ENCODE measurements at places on chromosomes 2 and 18.

DNA sequence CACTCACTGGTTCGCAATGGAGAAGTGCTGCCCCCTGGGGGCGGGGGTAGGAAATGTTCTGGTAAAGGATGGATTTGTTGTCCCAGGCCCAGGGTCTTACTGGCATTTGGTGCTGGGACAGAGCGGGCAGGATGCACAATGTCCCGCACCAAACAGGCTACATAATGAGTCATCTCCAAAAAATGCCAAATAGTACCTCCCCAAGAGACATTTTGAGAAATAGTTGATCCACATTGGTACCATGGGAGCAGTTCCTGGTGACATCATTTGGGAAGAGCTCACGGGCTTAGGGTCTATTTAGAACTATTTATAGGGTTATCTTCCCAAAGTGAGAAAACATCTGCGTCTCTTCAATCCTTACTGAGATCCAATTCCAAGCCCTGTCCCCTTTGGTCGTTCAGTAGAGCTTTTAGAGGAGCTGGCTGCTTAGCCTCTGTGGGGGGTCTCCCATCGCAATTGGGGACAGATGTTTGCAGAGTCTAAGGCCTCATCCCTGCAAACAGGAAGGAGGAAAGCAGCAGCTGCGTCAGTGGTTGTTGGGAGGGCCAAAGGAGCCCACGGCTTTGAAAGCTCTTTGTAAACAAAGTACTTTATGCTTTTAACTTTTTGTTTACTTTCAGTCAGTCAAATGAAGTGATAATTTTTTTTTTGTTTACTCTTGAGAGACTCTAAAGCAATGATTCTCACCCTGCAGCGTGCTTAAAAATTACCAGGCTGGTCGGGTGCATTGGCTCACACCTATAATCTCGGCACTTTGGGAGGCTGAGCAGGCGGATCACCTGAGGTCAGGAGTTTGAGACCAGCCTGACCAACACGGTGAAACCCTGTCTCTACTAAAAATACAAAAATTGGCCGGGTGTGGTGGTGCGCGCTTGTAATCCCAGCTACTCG lies 49.3 kb downstream of the GREB1 start:
- peak; percentile 74 for DNase-seq

DNA sequence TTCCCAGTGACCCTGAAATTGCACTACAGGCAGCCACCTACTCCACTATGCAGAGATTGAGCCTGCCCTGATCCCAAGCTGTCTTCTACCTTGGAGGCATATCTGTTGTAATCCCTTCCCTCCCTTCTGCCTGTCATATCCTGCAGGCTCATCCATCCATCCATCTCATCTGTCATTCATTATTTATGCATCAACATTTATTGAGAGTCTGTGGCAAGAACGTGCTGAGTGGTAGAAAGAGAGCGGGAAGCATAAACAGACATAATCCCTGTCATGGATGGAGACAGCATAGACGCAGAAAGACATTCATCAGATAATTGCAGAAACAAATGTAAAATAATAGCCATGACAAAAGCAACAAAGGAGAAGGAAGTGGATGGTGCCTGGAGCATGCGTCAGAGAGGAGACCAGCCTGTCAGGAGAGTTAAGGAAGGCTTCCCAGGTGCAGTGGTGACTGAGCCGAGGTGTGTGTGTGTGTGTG lies 110.7 kb upstream of the STPG4 start:
- DNase-seq, result peak; percentile 40

- no peak for DNase-seq
These were observed 42.1 kb downstream of the HDLBP start for GRCh38 chr2:241273210-241274020.

- DNase-seq, result peak; percentile 69
These were observed 27.1 kb upstream of the ZC3H15 start for GRCh38 chr2:186459009-186459408.

DNA sequence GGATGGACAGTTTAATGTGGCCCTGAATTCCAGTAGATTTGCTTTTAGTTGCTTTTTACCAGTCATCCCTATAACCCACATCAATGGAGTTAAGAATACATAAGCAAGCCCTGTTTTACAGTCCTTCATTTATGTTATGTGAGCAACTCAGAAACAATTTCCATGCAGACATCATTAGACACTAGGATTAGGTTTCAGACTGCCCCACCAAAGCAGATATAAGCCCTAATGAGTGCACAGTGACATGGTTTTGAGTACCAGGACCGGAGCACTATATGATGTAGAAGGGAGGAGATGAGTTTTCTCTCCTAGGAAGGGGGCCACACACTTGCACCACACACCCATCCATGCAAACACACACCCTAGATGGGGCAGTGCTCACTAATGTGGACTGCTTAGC lies 15.5 kb downstream of the KCNS3 start:
- DNase-seq, result no peak

- no peak for DNase-seq
These were observed 44.2 kb upstream of the TAF1B start for GRCh38 chr2:9799011-9799596.

- DNase-seq, result peak; percentile 50
These were observed 483 bp downstream of the OSBPL6 start for GRCh38 chr2:178194600-178195389.

DNA sequence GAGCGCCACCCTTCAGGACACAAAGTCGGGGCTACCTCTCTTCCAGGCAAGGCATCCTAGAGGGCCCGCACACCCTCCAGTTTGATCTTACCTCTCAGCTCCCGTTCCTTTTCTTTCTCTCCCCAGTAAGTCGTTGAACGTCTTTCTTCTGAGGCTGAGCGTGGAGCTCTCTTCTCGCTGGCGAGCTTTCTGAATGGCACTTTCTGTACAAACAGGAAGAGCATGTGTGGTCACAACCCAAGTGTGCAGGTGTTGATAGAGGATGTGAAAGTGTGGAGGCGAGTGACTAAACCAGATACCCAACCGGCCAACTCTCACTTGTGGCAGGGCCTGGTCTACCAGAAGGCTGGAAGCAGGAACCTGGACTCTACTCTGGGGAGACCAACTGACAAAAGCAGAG lies at the start of gene AFF3:
TSS of gene AFF3 (minus strand) at position 198 of the 400 bp plus-strand sequence. CDS start 38,136 bp downstream, outside the sequence.
- DNase-seq, result no peak

DNA sequence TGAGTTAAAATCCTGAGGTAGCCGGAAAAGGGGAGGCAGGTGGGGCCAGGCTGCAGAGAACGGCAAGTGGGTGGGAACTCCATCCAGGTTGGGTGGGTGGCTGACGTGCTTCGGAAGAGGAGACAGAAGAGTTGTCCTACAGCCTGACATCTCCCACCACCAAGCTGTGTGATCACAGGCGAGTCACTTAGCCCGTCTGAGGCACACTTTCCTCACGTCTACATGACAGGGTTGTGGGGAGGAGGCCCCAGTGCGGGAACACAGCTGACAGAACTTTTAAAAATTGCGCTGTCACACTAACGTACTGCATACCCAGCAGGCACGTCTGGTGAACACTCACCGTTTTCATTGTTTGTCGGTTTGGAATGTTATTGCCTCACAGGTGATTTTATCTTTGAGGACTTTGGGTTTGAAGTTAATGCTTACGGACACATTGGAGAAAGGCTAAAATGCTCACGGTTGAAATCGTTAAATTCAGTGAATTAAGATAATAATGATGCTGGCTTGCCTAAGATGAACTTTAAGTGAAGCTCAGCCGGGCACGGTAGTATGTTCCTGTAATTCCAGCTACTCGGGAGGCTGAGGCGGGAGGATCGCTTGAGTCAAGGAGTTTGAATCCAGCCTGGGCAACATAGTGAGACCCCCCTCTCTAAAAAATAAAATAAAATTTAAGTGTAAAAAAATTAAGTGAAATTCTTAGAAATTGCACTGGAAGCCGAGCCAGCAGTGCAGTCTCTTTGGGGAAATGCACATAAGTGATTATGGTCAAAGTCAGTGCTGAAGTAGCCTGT lies 8.9 kb downstream of the EMILIN2 start:
- no peak for DNase-seq

- no peak for DNase-seq
These were observed 113.7 kb downstream of the SRBD1 start for GRCh38 chr2:45497355-45497754.

GRCh38 chr18:46352520-46353250 lies 248.5 kb downstream of the HAUS1 start:
- DNase-seq, result no peak

- DNase-seq, result no peak
These were observed 63.2 kb downstream of the GNAL start for GRCh38 chr18:11752116-11752911.

DNA sequence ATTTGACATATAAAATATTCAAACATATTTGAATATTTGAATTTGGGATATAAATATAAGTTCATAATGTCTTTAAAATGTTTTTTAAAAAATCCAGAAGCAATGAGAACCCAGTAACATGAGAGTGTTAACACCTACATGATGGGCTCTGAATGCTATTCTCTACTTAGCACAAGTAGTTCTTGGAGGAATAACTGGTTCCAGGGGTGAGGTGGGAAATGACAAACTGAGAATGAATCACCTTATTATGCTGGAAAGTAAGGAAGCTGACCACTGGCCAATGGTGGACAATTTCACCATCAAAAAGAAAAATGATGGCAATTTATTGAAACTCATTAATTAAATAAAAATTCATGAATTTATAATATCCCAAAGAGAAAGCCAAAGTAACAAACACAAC lies 79.6 kb upstream of the NABP1 start:
- DNase-seq, result no peak

DNA sequence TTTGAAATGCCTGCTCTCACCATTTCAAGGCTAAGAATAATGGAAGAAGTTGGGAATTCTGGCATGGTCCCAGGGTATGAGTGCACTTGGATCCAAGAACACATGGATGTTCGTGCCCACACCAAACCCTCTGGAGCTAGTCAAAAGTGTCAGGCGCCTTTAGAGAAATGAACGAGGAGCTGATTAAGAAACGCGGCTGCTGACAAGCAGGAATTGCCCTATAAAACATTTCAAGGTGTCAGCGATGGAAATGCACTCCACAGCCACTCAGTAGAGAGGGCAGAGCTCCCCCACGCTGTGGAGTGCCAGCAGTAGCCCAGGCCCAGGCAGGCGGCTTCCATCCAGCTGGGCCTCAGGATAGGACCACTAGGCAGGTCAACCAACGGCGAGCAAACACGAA lies 213.7 kb downstream of the TTC32 start:
- DNase-seq, result no peak

- no peak for DNase-seq
These were observed 164.4 kb upstream of the SESTD1 start for GRCh38 chr2:179429060-179429471.

DNA sequence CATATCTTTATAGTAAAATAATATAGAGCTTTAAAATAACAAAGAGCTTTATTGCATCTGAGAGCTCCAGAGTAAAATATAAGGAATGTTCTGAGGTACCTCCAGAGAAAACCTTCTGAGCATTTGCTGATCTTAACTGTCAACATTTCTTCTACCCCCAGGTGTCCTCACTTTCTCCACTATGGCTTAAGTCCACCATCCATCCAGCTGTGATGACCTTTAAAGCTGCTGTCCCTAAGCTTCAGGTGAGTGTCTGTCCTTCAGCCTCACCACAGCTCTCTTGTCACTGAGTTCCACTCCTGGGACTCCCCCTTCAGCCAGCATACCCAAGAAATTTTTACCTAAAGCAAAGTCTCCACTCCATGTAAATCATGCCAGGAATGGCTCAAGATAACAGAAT lies 137.9 kb downstream of the MYO5B start:
- no peak for DNase-seq

- no peak for DNase-seq
These were observed 57.5 kb downstream of the DTNB start for GRCh38 chr2:25615920-25616319.

DNA sequence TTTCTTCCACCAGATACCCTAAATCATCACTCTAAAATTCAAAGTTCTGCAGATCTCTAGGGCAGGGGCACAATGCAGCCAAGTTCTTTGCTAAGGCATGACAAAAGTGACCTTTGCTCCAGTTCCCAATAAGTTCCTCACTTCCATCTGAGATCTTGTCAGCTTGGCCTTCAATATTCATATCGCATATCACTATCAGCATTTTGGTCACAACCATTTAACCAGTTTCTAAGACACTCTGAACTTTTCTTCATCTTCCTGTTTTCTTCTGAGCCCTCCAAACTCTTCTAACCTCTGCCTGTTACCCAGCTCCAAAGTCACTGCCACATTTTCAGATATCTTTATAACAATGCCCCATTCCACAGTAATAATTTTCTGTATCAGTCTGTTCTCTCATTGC lies 452.6 kb upstream of the TRIB2 start:
- no peak for DNase-seq

DNA sequence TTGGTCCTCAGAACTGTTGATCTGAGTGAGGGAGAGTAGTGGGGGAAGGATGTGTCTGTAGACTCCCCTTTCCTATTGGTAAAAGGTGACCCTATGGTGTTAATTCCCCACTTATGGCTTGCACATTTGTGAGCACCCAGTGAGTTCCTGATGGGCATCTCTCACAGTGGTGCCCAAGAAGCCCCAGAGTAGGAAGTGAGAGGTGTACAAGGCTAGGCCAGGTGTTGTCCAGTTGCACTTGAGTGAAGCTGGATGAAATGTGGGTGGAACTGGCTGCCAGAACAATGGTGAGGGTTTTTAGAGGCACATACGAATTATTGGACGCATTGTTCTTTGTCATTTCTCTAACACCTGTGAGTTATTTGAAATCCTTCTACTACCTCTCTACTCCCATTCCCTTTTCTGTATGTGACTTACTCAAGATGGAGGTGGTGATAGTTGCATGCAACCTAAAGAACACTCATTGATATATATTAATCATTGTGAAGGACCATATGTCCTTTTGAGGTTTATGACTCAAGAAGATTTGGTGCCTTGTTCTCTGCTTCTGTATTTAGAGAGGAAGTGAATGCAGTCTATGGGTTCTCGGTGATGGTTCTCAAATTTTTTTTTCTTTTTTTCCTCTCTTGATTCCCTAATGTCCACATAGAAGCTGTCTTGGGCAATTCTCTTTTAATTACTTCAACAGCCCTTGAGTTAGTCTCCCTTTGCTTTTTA lies 162.7 kb downstream of the FSHR start:
- DNase-seq, result no peak

DNA sequence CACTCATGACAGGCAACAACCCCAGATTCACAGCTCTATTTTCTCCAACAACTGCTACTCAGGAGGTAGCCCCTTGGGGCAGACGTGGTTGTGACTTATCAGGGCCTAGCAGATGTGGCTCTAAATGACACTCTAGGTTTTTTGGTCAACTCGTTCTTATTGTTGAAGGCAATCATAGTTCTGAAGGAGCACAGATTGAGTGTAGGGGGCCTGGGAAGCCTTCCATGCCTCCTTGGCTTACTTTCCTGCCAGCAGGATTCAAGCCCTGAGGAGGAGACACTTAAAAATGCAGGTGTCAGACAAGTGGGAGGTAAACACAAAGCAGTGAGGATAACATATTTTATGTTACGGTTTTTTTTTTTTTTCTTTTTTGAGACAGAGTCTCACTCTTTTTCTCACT lies 23.5 kb upstream of the SUCLG1 start:
- no peak for DNase-seq

DNA sequence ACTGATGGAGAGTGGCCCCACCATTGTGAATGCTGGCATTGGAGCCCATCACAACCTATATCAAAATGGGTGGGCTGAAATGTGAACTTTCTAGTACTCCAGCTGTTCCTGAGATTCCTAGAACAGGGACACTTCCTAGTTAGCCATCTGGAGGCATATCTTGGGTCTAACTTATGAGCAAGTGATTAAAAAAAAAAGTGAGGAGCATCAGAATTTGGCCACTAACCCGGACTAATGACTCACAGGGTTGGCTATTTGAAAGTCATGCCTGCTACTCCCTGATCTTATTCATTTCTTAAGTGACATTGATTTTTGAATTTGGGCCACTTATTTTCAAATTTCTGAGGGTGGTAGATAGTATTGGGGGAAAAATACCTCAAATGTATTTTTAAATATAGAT lies 216.6 kb downstream of the HRH4 start:
- DNase-seq, result no peak

All from COR-L47 (cell line).